M059J (cell line): ENCODE measurements at places on chromosomes 13 and 19.

DNA sequence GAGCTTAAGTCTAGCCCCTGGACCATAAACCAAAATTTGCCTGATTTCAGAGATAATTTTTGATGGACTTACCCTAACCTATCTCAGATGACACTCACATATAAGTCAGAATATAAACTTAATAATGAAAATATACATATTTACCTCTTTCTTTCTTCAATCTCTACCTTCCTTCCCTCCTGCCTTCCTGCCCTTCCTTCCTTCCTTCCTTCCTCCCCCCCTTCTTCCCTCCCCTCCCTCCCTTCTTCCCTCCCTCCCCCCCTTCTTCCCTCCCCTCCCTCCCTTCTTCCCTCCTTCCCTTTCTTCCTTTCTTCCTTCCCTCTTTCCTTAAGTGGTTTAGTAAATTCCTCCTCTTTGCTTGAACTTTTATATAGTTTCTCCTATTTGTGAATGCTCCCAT, 88.7 kb downstream of the EDNRB start:
- no peak for DNase-seq

DNA sequence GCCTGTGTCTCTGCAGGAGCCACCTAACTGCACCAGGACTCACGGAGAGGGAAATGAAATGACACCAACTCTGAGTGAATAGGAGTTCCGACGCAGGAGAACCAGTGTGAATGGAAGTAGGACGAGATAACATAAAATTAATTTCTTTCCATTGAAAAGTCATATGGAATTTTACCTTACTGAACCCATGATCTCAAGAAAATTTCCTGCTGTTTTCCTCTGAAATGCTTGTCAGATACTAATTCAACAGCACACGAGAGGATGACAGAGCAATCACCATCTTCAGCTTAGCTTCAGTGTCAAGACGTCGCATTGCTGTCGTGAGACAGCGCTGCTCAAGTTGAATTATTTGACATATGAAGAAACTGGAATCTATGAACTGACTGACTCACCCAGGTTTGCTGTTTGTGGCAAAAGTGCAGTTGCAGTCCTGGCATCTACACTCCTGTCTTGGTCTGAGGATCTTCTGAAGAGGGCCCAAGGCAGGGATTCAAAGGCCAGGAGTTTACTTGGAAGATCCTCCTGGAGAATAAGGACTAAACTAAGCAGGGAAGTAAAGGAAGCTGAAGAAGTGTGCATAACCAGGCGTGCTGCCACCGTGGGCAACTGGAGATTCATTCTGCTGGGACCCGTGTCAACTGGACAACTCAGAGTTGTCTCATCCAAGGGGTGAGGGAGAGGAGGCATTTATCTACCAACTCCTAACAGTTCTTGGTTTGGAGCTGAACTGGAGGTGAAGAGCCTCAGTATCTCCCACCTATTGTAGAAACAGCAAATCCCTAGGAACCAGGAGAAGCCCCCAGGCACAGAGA, 214.4 kb upstream of the IRS2 start:
- no peak for DNase-seq

GRCh38 chr19:57803594-57804325, 11.0 kb downstream of the ZNF552 start:
- peak; percentile 91 for DNase-seq

- DNase-seq = peak; percentile 70
Measured at GRCh38 chr19:8252922-8253589, 43.9 kb downstream of the CERS4 start.

DNA sequence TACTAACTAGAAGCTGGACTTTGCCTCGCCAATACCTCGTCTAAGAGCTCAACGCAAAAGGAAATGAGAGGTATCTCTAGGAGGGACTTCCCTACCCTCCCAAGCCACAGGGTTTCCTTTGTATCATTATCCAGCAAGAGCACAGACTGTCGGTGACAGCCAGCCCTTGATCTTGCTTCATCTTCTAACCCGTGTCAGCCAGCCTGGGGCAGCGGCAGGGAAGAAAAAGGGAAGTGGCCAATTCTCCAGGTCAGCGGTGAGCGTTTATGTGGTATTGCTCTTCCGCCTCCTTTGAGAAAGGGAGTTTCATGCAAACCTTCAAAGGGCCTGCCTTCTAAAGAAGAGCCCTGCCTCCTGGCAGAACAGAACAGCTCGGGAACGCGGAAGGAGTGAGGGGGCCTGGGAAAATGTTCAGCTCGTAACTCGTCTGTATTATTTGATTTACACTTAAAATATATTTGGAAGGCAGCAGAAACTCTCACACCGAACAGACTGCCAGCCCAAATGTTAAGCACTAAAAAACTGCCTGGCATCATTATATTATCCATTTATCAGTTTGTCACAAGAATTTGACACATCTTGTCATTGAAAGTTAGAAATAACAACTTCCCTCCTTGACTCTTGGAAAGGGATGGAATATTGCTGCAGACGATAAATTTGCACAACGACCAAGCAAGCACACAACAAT, 41.8 kb downstream of the EFNB2 start:
- no peak for DNase-seq

DNA sequence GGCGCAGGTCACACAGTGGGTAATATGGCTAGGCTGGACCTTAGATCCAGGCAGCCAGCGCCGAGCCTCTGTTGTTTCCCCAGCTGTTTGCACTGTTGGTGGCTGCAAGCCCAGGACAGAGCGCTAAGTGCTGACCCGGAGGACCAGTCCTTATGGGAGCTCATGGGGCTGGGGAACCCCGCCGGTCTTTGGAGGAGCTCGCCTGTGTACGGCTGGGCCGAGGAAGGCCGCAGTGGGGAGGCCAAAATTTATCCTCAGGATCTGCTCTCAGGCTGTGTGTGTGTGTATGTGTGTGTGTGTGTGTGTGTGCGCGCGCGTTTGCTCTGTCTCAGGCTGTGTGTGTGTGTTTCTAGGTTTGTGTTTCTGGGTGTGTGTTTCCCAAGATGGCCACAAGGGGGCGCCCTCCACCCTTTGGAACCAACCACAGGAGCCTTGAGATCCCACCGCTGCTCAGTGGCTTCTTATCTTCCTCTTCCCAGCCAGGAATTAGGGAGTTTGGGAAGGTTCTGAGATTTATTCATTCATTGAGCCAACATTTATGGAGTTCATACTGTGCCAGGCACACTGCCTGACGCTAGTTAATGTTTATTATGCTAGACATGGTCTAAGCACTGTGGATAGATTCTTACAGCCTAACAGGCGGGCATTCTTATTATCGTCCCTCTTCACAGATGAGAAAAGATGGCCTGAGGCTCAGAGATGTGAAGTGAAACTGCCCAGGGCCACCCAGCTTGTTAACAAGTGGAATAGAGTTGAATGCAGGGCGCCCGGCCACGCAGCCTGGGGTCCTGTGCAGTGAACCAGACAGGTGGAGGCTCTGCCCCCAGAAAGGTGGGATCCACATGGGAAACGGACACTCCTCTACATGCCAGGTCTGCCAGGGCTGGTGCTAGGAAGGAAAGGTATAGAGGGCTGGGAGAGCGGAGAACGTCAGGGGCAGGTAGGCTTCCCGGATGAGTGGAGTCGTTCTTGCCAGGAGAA, 13.0 kb downstream of the PGLYRP1 start:
- DNase-seq = peak; percentile 58

DNA sequence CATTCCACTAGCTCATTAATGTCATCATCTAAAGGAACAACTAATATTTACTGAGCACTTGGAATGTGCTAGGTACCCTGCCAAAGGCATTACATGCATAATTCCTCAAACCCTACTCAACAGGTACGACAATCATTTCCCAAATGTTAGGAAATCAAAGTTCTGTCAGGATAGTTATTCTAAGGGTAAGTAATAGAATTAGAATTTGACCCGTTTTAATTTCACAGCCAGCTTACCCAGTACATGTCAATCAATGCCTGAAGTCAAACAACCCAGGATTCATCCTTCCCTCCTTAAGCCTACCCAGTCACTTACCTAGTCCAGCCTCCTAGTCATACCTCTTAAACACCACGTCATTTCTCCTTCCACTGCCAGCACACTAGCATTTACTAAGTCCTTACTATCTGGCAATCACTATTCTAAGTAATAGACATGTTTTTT, 2.4 kb downstream of the LNX2 start:
- DNase-seq = no peak

GRCh38 chr13:95573221-95573620, 20.7 kb downstream of the CLDN10 start:
- DNase-seq = peak; percentile 57

DNA sequence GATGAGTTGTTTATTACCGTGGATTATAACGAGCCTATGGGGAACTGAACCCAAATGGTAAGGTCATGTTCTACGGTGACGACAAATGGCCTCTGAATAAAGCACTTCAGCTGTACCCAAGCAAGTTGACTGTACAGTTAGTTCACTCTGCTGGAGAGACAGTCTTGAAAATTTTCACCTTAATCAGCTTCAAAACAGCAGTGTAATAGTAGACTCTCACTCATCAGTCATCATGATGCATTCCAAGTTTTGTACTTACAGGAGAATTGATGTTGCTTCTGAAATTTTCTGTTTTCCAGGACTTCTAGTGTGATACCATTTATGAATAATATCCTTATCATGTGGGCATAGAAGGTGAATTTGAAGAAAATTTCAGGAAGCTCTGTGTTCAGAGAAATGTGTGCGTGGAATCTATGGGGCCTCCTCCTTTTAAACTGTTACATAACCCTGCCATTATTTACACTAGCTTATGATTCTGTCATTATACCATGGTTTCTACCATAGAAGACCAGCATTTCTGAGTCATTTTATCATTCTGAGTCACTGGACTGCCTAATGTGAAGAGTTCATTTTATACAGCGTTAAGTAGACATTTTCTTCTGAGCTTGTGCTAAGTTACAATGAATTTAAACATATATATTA, 96.9 kb downstream of the WDFY2 start:
- DNase-seq = peak; percentile 85

DNA sequence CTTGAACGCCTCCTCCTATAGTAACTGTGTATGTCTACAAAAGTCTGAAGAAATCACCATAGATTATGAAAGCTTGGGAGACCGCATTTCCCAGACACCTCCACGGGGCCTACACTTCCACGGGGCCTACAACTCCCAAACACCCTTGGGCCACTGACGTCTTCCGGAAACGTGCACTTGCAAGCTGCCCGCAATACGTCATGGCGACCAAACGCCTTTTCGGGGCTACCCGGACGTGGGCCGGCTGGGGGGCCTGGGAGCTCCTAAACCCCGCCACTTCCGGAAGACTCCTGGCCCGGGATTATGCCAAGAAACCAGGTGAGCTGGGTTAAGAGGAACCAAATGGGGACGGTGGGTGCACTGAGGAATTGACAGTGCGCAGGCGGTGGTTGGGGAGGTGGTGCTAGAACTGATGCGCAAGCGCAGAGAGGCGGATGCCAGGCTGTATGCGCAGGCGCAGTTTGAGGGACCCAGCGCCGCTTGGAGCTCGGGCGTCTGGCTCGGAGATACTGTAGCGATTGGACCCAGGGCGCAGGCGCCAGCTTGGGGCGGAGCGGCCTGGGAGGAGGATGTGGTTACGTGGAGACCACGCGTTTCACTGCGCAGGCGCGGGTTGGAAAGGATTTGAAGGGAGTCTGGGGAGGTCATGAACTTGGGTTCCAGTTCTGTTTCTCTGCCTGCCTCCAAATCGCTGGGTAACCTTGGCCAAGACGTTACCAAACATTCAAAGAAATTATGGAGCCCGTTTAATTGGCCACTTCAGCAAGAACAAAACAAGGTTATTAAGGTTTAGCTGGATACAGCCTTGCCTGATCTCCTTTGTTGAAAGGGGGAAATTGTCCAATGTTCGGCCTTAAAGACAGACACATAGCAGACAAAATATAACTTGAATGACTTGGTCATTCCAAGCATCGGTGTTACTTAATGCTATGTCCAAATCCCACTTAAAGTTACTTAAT, at the start of gene MRPL54:
Gene MRPL54, plus strand, starts transcription at position 182 of the 959 bp plus-strand sequence. Its CDS starts 19 bp downstream, at position 201.
- DNase-seq = peak; percentile 98

GRCh38 chr13:110809871-110810486, 96.5 kb downstream of the ING1 start:
- no peak for DNase-seq

- DNase-seq = no peak
Measured at GRCh38 chr13:65609350-65609749, 1620.8 kb downstream of the PCDH9 start.

DNA sequence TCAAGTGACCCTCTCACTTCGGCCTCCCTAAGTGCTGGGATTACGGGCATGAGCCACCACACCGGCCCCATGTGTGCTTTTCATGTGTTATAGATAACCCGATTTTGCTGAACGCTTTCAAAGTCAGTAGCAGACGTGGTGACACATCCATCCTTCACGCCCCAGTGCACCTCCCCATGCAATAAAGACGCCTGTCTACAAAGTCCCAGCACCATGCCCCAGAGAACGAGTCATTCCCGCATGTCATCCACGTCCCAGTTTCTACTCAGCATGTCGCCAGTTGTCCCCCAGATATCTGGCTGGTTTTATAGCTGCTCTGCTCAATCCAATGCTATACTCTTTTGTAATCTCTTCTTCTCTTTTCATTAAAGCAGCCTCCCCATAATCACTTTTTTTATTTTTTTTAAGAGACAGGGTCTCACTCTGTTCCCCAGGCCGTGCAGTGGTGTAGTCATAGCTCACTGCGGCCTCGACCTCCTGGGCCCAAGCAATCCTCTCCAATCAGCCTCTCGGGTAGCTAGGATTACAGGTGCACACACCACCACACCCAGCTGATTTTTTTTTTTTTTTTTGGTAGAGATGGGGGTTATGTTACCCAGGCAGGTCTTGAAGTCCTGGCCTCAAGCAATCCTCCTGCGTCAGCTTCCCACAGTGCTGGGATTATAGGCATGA, 42.5 kb downstream of the DNM2 start:
- peak; percentile 88 for DNase-seq

DNA sequence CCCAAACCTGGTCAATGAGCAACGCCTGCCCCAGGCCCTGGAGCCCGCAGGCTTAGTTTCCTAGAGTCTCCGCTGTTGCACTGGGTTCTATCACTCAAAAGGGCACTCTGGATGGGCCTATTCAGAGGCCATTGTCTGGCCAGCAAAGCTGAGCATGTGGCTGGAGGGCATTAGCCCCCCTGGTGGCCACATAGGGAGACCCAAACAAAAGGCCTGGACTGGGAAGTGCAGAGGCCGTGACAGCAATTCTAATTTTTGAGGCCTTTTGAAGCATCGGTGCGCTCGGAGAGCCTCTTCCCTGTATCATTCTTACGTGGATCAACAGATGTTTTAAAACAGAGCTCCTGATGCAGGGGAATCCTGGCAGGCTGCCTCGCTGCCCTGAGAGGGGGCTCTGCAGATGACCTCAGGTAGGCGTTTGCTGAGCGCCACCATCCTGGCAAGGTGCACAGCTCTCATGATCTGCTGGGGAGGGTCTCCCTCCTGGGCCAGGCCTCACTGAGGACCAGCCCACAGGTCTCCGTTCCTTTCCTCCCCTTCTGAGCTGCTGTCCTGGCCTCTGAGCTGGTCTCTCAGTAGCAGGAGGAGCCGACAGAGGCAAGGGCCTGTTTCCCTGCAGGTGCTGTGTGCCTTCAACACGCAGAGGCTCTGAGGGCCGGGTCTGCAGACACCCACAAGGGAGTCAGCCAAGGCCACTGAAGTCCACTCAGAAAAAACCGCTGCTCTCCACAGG, 190.5 kb downstream of the URI1 start:
- DNase-seq = no peak

- peak; percentile 11 for DNase-seq
Measured at GRCh38 chr13:87052731-87053130, 618.4 kb upstream of the SLITRK5 start.

- DNase-seq = no peak
Measured at GRCh38 chr13:92769046-92769445, 457.6 kb upstream of the GPC6 start.
